Activated CD4-positive, alpha-beta T cell treated with anti-CD3 and anti-CD28 coated beads, Interleukin-2, amount 10 ng/mL, durations not matched to agents 7 days and 5 days (primary cell): ENCODE measurements at places on chromosomes 5 and 9.
A peak's percentile ranks its signal among the peaks of the same experiment; 100 is the strongest.

GRCh38 chr9:76298521-76299144 is 95.6 kb downstream of the RFK start:
- no peak for DNase-seq

DNA sequence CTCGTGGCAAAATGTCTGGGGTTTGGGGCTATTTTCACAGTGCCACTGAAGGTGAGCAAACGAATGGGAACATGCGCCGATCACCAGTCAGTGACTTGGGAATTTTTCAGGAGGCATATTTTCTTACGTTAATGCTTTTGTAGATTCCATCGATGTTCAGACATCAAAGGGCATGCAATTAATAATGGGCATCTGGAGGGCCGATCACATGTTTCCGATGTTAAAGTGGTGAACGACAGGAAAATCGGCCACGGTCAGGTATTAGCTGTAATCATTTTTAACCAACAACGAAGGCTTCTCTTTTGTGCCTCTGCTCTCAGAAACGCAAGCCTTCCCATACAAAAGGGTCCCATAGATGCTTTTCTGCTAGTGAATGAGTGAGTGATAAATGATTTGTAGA is 155.0 kb upstream of the PITX1 start:
- no peak for DNase-seq

DNA sequence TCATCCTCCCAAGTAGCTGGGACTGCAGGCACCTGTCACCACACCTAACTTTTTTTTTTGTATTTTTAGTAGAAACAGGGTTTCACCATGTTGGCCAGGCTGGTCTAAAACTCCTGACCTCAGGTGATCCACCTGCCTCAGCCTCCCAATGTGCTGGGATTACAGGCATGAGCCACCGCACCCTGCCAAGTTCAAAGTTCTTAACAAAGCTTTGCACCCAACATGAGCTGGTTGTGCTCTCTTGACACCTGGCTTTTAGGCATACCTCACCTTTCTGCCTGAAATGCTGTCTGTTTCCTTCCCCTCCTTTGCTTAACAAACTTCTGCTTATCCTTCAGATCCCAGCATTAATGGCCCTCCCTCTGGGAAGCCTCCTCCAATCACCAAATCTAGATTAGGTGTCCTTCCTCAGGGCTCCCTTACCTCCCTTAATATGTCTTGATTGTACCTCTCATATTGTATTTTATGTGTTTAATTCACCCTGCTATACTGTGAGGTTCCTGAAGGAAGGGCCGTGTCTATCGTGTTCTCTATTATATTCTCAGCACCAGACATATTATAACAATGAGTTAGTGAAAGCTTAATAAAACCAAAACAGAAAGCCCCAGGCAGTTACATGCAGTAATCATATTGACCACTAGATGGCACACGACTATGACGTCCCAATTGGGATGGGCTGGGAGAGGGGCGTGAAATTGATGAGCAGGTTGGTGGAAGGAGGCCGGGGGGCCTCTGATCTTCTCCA is 62.9 kb upstream of the PPARGC1B start:
- DNase-seq: peak; percentile 47

- DNase-seq: no peak
These were observed 6.6 kb downstream of the FBXW11 start for GRCh38 chr5:171999877-172000276.

- no peak for DNase-seq
These were observed 2.8 kb downstream of the CMBL start for GRCh38 chr5:10304932-10305331.

DNA sequence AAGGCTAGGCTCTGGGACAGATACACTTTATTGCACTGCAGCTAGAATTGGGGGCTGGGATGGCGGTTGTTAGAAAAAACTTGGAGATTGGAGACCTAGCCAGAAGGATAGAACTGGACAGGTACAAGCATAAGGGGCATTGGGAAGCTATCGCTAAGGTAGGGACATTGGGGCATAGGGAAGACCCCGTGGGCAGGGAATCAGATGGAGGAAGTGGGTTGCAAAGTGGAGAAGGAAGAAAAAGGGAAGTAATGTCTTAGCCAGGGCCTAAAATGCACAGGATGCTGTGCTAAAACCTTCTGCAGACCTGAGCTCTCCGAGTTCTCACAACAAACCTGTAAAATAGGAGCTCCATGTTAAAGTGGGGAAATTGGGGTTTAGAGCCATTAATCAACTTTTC is 178.2 kb downstream of the ZDHHC21 start:
- DNase-seq: no peak
